ENCODE measurements at places on chromosomes 5 and 9.
A peak's percentile ranks its signal among the peaks of the same experiment; 100 is the strongest.

DNA sequence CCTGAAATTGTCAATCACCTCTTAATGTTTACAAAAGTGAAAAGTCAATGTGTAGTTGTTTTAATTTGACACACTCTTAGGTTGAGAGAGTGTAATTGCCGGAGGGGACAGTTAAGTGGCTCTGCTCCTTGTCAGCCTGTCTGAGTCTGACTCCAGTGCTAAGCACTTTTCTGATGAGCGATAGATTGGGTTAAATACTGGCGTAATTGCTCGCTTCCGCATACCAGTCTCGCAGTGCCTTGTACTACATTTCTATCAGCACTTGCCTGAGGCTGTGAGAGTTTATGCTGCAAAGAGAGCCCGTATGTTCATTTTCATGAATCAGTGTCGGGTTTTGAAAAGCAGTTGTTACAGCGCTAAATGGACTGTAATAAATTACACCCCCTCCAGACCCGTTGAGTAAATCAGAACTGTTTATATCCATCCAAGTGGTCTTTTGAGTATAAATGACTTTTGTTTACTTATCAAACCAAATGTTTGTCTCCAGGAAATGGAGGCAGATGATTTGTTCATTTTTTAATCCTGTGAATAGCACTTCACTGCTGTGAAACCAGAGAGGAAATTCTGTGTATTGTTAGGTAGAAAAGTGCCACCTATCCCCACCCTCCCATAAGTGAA, 41.0 kb upstream of the DMRT3 start:
- peak; percentile 57 for DNase-seq

GRCh38 chr9:37034305-37034937, 353 bp upstream of the PAX5 start:
- DNase-seq, result no peak

GRCh38 chr5:133257977-133258376, 206.2 kb downstream of the HSPA4 start:
- DNase-seq, result no peak

DNA sequence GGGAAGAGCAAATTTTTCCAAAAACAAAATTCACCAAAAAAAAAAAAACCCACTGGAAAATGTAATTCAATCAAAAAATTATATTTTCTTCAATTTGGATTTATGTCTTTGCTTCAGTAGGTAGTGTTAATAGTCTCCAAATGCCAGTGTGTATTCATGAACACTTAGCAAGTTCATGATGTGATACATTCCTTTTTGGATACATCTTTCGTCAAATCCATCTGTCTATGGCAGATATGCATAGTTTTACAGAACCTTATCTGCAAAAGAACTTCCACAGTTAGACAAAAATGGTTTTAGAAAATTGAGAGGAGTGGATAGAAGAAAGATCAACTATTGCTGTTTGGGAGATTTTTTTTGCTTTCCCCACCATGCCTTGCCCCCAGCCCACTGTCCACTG, 214.6 kb downstream of the DEPDC1B start:
- DNase-seq, result no peak

DNA sequence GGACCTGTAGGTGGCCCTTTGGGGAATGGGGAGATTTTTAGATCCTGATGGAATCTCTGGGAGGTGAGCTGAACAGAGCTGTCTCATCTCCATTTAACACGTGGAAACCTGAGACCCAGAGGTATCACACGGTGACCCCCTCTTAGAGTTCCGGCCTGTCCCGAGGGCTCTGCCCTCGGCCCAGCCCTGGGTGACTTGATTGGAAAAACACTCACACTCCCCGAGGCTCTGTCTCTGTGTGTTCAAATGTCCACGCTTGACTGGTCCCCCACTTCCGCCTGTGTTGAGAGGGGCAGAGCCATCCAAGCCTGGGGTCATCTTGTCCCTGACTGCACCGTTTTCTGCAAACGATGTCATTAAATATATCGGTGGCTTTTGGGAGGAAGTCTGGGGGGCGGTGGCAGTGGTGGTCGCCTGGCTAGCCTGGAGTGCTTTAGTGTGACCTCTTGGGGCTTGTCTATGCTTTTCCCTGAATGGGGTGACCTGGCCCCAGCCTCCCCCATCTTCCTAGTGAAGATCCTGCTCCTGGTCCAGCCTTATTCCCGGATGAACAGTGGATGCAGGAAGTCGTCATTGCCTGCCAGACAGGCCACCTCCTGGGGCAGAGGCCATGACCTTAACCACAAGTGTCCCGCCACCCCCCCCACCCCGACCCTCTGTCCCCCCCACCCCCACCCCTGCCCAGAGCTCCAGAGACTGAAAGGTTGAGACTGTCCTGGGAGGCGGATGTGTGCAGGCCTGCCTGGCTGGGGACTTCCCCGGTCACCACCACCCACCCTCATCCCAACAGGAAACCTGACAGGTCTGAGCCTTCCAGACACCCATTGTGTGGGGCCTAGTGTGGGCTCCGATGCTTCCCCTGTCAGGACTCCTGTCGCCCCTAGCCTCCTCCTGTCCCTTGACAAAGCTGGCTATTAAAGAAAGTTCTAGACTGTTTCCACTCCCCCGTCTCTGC, 5.3 kb upstream of the DAB2IP start:
- DNase-seq, result no peak

- no peak for DNase-seq
Observed at GRCh38 chr5:139652788-139653241, 4.7 kb downstream of the CXXC5 start.

- DNase-seq, result peak; percentile 13
Observed at GRCh38 chr9:131349881-131350563, 43.9 kb upstream of the PRRC2B start.

DNA sequence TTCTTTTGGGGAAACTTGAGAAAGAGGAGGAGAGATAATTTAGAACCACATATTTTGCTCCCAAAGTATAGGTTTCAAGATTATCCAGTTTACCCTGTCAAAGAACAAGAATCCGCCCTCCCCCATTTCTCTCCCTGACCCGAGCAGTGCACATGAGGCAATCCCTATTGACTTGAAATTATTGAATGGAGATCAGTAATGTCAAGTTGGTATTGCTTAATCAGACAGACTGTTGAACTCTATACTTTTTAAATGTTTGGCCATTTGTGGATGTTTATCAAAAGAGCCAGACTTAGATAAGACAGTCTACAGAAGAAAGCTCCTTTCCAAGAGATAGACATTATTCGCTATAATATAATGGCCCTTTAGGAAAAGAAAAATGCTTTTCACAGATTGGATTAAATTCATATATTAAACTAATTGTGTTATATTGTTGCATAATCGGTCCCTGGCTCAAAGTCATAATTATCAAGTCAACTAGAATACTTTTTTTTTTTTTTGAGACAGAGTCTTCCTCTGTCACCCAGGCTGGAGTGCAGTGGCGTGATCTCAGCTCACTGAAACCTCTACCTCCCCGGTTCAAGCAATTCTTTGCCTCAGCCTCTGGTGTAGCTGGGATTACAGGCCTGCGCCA, 5.3 kb downstream of the SLC25A25 start:
- DNase-seq, result no peak

GRCh38 chr9:68446836-68447235, 90.4 kb downstream of the PGM5 start:
- no peak for DNase-seq

GRCh38 chr5:111172504-111172903, 51.7 kb upstream of the CAMK4 start:
- DNase-seq, result no peak

GRCh38 chr5:168978015-168978414, 322.9 kb downstream of the SLIT3 start:
- DNase-seq, result no peak

- no peak for DNase-seq
Observed at GRCh38 chr5:169521366-169521983, 62.1 kb upstream of the SPDL1 start.

GRCh38 chr9:133658442-133659431, 22.6 kb downstream of the DBH start:
- no peak for DNase-seq

DNA sequence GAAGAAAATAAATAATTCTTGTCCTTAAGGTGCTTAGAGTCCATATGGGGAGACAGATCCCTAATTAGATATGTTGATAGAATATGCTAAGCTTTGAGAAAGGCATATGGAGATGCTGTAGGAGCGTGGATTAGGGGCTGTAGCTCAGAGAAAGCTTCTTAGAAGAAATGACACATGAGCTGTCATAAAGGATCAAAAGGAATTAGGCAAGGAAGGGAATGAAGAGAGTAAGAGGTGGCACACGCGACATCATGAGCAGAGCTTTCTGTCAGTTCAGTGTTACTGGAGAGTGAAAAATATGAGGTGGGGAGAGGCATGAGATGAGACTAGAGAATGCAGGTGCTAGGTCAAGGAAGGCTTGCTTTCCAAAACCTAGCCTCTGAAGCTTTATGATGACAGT, 118.6 kb downstream of the KIAA0825 start:
- no peak for DNase-seq

GRCh38 chr5:122723606-122724352, 51.1 kb upstream of the SNX2 start:
- DNase-seq, result no peak

DNA sequence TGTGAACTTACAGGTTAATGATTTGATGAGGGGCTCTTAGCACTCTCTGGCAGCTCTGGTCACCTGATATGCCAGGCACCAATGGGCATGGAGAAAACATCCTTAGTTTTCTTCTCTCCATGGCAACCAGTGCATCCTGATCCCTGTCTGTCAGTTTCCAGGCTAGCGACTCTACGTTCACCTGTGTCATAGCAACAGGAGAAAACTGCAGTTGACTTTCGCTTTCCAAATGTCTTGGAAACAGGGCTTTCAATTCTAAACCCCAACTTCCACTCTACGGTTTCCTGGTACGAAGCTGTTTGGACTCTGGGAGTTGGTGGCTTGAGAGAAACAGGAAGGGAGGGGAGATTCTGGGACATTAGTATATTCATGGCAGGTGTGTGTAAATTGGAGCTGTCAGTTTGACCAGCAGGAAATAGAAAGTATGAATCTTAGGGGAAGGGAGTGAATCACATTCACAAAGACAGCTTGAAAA, 74.4 kb downstream of the SLC28A3 start:
- no peak for DNase-seq

- no peak for DNase-seq
Observed at GRCh38 chr9:114059047-114059803, 18.9 kb downstream of the AMBP start.

DNA sequence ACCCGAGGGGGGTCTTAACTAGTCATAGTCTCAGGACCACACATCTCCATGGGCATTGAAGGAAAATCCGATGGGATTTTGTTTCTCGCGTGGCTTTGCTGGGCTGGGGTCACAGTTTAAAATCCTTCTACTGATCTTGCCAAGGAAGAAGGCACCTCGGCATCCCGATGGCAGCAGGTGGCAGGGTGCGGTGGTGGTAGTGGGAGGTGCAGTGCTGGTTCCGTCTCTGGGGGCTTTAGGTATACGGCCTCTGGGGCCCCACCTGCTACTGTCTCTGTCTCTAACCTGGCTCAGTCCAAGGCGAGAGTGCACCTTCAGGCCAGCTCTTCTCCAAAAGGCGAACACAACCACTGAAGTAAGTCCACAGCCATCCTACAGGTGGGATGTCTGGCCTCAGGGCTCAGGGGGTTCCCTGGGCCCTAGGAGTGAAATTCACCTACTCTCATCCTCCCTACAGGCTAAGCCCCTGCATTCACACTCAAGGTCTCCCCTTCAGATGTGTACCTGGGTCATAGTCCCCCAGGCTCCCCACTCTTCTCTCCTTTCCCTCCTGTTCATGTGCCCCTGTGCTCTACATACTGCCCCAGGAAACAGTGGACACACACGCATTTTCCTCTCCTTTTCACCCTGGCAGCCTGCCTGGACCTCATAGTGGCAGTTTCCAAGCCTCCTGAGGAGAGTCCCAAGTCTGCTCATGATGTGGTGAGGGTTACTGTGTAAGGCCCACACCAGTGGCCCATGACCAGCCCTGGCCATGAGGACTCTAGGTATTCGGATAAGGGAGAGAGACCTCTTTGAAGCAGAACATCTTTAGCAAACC, 736 bp upstream of the FCN2 start:
- DNase-seq, result no peak

DNA sequence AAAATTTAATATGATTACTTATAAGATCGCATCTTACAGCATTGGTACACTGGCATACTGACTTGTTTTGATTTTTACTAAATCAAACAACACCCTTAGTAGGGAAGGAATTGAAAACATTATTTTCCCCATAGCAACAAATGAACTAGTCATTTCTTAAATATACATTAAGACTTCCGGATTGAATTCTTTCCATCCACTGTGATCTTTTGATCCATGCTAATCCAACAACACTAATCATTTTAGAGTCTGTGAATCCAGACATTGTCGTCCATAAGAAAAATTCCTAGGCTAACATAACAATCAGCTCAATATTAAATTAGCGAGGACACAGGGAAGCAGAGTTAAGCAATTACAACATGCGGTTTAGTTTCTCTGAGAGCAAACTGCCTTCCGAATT, 21.6 kb upstream of the ERAP1 start:
- DNase-seq, result no peak

- DNase-seq, result no peak
Observed at GRCh38 chr9:106701611-106702010, 161.4 kb upstream of the ZNF462 start.

- DNase-seq, result no peak
Observed at GRCh38 chr5:78773655-78774054, 125.1 kb upstream of the LHFPL2 start.

- DNase-seq, result no peak
Observed at GRCh38 chr5:121853850-121854249, 2.2 kb downstream of the FTMT start.

DNA sequence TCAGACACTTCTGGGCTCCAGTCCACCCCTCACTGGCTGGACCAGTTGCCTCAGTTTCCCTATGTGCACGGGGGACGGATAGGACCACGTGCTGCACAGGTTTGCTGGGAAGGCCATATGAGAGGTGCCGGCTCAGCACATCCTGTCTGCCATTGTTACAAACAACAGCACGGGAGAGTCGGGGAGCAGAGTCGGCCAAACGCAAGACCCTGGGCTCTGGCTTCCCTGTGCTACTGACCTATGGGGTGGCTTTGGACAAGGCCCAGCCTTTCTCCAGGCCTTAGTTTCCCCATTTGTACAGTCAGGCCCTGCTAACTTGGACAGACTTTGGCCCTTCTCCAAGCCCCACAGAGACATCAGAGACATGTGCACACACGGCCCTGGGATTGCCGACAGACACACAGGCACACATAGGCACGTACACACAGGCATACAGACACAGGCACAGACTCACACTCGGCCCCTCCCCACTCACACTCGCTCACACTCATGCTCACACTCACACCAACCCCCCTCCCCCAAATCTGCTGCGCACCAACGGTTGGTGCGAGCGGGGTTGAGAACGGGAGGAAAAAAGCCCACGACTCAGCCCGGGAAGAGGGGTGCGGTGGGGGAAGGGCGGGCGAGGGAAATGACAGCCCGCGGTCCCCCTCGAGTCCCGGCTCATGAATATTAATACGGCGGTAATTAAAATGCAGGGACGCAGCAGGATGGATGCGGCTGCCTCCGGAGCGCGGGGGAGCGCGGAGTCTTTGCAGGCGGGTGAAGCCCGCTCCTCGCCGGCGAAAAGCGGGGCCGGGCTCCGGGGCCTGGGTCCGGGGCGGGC, 133.0 kb downstream of the C9orf50 start:
- DNase-seq, result no peak

GRCh38 chr9:116322521-116322920, 168.9 kb downstream of the PAPPA start:
- no peak for DNase-seq

- DNase-seq, result no peak
Observed at GRCh38 chr5:73393611-73394489, 54.7 kb downstream of the FOXD1 start.

All from NCI-H187 treated with DMSO at 0.1 percent for 48 hours (cell line).